ENCODE measurements at places on chromosomes 16 and 17.

DNA sequence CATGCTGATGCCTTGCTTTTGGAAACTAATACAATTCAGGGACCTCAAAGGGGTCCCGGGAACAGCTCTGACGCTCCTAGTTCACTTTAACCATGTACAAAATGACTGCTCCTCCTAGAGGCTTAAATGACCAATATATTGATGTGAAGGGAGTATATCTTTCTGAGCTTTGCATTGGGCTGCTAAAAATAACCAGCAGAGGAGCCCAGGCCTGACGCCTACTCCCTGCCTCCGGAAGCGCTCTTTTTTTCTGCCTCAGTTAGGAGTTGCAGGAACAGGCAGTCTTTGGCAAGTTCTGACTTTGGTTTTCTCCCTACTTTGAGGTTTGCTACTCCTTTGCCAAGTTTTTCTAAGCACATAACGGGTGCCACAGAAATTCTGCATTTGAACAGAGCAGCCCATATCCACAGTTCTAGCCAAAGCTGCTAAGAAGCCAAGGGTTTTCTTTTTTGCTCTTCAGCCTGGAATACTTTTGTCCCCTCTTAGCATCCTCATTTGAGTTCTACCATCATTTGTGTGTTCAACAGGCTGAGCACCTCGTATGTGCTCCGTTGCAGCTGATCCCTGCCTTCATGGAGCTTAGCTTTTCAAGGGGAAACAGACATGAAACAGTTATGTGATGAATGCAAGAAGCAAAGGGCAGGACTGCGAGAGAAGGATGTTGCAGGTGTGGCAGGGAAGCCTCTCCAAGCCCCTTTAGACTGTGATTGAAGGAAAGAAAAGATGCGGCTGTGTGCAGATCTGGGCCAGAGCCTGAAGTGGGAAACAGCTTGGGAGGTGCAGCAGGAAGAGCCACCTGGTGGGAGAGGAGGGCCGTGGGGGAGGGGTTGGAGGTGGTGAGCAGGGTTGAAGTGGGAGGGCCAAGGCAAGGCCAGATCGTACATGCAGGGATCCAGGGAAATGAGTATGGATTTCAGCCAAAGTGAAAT is 2.8 kb upstream of the NAGPA start:
- DNase-seq = no peak

DNA sequence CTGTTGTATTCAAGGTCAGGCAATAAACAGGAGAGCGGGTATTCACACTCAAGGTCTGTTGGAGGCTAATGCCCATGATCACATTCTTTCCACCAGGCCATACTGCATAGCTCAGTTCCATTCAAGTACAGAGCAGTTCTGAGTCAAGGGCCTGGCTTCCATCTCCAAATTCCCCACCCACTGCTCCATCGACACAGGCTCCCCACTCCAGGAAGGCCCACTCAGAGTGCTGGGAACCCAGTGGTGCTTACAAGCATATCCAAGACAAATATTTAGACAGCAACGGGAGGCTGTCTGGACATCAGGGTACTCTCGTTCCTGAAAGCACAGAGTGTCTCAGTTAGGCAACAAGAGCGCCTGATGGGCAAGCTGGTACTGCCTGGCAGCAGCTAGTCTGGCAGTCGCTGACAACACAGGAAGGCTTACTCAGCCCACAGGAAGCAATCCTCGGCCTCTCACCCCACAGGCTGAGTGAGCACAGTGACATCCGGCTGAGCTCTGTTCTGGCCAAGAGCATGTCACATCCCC is 40.9 kb downstream of the RFFL start:
- peak; percentile 36 for DNase-seq

DNA sequence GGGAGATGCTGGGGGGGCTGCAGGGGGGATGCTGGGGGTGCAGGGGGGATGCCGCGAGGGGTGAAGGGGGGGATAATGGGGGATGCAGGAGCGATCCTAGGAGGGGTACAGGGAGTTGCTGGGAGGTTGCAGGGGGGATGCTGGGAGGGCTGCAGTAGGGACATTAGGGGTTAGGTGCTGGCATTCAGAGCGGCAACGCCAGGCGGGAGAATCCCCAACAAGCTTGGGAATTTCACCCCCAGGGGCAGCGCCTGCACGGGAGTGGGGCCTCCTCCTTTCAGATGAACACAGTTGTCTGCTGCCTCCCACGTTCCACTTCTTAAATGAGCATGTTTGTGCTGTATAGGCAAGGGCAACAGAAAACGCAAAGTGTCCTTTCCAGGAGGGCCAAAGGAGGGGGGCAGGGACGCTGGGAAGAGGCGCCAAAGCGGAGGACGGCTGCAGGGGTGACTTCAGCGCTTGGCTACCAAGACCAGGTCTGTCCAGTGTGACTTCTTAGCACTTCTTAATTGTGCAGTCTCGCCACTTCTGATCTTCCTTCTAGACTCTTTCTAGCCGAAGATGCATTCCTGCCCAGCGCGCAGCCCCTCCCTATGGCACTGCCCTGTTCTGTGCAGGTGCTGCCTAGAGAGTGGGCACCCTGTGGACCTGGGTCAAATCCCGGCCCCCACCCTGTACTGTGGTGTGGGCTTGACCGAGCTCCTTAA is 2.0 kb upstream of the SLC6A4 start:
- DNase-seq = no peak

- no peak for DNase-seq
Observed at GRCh38 chr17:30924341-30924740, 2.6 kb downstream of the ADAP2 start.
